ENCODE measurements at places on chromosomes 5 and 9. TPM values are rescaled to one million over a fixed set of nuclear protein-coding genes. Genes with fewer than 3 reads are reported as not detected.

DNA sequence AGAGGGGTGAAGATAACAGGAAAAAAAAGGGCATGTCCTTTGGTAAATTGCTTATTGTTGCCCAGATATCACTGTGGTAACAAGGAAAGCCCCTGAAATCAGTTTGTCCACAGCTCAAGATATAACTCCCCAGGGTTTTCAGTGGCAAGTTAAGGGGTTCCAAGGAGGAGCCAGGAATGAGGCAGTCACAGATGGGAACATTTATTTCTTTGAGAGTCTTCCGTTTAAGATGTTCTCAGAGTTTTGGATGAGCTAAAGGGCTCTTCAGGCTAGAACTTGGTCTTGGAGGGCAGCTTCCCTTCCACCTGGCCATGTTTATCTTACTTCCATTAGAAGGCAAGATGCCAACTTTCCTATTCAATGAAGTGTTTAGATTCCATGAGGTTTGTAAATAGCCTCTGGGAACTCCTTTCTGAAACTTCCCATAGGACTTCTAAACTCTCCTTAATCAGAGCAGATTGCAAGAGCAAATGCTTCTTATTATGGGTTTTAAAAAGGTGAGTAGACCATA is 277.6 kb upstream of the TNC start:
- no peak for DNase-seq
- H3K4me1 ChIP-seq, result no peaks in the 10 kb centered on the region
- H3K27ac ChIP-seq, result no peak overlapping the region
- H3K4me3 ChIP-seq, result no peak overlapping the region
- H3K36me3 ChIP-seq, result no peaks in the 10 kb centered on the region

GRCh38 chr5:16548115-16548514 is 68.7 kb downstream of the RETREG1 start:
- no peak for DNase-seq
- H3K4me1 ChIP-seq, result peaks cover 10% of the 10 kb centered on the region
- H3K27me3 ChIP-seq, result no peaks in the 10 kb centered on the region
- no peak overlapping the region for H3K4me3 ChIP-seq
- no peaks in the 10 kb centered on the region for H3K36me3 ChIP-seq

DNA sequence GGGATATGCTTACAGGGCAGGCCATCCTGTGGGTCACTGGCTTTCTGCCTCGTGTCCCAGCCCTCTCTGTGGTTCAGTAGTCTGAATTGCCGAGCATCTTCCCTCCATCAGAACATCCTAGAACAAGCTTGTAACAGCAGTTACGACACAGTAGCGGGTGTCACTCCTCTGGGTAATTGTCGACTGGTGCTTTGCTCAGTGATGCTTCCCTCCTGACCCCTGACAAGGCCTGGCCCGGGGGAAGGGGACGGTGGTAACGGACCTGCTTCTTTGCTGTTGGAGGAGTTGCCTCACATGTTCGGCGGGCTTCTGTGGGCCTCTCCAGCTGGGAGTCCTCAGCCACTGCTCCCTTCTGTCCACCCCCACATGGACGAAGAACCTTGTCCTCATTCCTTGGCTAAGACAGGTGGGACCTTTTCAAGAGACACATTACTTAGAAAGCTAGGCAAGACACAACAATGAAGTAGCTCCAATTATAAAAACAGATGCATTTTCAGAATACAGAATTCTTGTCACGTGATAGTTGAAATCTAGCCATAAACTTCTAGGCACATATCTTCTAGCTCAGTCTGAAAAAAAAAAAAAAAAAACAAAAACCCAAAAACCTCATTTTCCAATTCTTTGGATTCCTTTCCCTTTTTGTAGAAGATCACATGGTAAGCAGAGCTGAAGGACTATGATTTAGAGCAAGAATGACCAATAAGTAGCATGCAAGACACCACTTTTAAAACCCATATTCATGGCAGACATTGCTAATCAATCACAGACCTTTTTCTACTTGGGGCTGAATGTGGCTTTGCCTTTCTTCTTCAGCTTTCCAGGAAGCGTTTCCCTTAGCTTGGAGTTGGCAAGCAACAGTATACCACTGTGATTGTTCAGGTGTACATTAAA is 25.0 kb downstream of the HMCN2 start:
- H3K4me3 ChIP-seq, result no peak overlapping the region
- DNase-seq, result no peak
- H3K36me3 ChIP-seq, result no peaks in the 10 kb centered on the region
- no peak overlapping the region for H3K27ac ChIP-seq

DNA sequence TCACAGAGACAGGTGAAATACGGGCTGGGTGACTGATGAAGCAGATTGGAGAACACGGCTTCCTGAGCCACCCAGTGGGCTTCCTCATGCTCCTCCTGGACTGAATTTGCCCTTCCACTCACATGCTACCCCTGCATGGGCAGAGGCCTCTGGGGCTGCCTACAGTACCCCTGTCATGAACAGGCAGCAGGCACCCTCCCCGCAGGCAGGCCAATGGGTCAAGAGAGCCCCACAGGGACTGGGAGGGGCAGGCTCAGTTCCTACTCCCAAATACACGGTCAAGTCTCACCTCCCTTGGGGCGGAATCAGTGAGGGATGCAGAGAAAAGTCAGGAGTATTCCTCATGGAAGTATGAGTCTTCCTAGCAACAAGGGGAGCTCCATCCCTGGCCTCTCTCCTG is 48.6 kb upstream of the ZBTB43 start:
- H3K4me3 ChIP-seq, result no peak overlapping the region
- H3K27me3 ChIP-seq, result peaks cover 6% of the 10 kb centered on the region
- H3K27ac ChIP-seq, result no peak overlapping the region
- peaks cover under 1% of the 10 kb centered on the region for H3K4me1 ChIP-seq
- no peak for DNase-seq
- H3K36me3 ChIP-seq, result no peaks in the 10 kb centered on the region

GRCh38 chr5:122078116-122079110 is at the start of gene LOX:
LOX (minus strand) TSS chr5:122078259; CDS start chr5:122077985, 274 bp downstream.
- H3K4me3 ChIP-seq, result peak within 1 kb of the TSS; percentile 87
- H3K27ac ChIP-seq, result no peak within 1 kb of the TSS
- H3K4me1 ChIP-seq, result peaks cover 20% of the 10 kb centered on the region
- H3K27me3 ChIP-seq, result peaks cover 42% of the 10 kb centered on the region

GRCh38 chr9:6247266-6247665 is 31.7 kb downstream of the IL33 start:
- no peaks in the 10 kb centered on the region for H3K36me3 ChIP-seq
- H3K27me3 ChIP-seq, result no peaks in the 10 kb centered on the region
- DNase-seq, result no peak

DNA sequence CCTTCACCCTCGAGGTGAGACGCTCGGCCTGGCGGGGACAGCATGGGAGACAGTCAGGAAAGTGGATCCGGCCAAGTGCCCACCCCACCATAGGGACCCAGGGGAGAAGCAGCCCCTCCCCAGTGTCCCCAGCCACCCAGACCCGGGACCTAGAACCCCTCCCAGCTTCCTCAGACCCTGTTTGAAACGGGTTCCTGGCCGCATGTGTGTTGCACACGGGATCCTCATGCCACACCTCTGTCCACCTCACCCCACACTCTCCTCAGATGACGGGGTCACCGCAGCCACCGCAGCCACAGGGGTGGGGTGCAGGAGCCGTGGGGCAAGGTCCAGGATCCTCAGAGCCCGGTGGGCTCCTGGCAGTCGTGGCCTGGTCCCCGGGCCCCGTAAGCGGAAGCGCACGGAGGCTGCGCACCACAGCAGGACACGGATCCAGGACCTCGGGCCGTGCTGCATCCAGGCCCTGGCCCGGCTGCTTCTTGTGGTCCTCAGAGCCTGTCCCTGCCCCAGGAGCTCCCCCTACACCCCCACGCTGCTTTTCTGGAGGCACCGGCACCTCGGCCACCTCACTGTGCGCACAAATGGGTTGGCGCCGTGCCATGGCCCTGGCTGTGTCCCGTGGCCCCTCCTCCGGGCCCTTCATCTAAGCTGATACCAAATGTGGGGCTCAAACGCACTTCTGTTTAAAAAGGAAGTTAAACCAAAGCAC is 15.3 kb downstream of the TERT start:
- H3K36me3 ChIP-seq, result no peaks in the 10 kb centered on the region
- no peak overlapping the region for H3K4me3 ChIP-seq
- no peaks in the 10 kb centered on the region for H3K27me3 ChIP-seq
- no peaks in the 10 kb centered on the region for H3K4me1 ChIP-seq

GRCh38 chr9:108323615-108324014 is 532.2 kb downstream of the ACTL7B start:
- H3K4me3 ChIP-seq, result no peak overlapping the region
- H3K27ac ChIP-seq, result no peak overlapping the region
- H3K4me1 ChIP-seq, result no peaks in the 10 kb centered on the region
- no peaks in the 10 kb centered on the region for H3K27me3 ChIP-seq

Gene SPAG8
- 1.4 TPM for total RNA-seq

Gene DNM1
- total RNA-seq, result 84.0 TPM
